IPS DF 6.9 (cell line): ENCODE measurements at places on chromosomes 5 and 9.

DNA sequence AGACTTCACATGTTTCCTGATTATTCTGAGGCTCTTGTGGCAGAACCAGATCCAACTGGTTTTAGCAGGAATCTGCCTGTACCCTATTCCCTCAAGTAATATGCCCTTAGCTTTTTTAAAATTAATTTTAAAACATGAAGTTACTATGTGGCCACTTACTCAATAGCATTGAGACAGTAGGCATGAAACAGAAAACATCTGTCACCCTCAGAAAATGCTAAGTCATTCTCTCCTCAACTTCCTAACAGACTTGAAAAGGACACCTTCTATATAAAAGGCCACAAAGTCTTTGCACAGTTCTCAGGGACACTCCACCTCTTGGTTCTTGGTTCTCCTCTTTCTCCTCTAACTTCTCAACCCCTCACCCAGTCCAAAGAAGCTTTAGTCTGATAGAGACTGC is 277.8 kb downstream of the RAB3C start:
- no peak for DNase-seq

DNA sequence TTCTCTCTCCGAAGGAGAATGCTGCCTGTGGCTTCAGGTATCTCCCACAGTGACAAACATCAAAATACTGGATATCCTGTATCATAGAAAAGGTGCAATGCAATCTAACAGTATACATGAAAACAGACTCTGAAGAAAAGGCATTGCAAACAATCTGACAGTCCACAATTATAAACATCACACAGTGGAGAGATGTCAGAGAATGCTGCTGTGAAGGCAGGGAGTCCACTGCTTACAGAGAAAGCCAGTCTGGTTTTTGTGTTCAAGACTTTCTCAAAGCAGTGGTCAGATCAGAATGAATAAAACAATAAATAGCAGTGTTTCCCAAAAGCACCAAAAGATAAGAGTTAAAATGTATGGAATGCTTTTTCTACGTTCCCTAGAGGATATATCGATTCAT is 28.7 kb downstream of the TTC23L start:
- DNase-seq, result no peak

GRCh38 chr9:83933790-83934189 is 12.6 kb upstream of the KIF27 start:
- DNase-seq, result no peak

GRCh38 chr5:124960266-124960665 is 213.8 kb upstream of the ZNF608 start:
- no peak for DNase-seq
